T-helper 22 cell (primary cell): ENCODE measurements at places on chromosomes 12 and 14.
A peak's percentile ranks its signal among the peaks of the same experiment; 100 is the strongest.

GRCh38 chr14:22952418-22952817 lies 4.5 kb downstream of the HAUS4 start:
- no peak for DNase-seq

- no peak for DNase-seq
Observed at GRCh38 chr12:47807338-47807737, 12.4 kb downstream of the HDAC7 start.

GRCh38 chr12:129075460-129076208 lies 222.4 kb downstream of the GLT1D1 start:
- no peak for DNase-seq

GRCh38 chr12:63846238-63846967 lies 1.9 kb downstream of the SRGAP1 start:
- DNase-seq: no peak

DNA sequence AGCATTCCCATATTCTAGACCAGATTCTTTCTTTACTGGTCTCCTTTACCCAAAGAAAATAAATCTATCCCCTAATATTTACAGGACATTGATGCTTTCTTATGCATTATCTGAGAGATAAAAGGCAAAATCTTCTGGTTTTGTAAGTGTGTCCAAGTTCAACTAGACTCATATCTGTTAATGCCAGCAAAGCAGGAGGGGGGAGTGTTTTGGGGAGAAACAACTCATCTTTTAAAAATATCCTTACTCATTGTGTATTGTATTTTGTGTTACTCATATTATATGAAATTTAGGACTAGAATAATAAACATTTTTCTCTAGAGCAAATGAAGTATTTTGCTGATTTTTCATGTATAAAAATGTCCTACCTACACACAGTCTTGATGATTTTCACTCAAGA lies 54.8 kb downstream of the SAMD4A start:
- DNase-seq: no peak

- DNase-seq: no peak
Observed at GRCh38 chr12:25404955-25405354, 148.1 kb downstream of the LMNTD1 start.

GRCh38 chr12:57603815-57604453 lies 690 bp upstream of the DTX3 start:
- DNase-seq: no peak

GRCh38 chr14:38391334-38391733 lies 135.4 kb upstream of the CLEC14A start:
- no peak for DNase-seq

GRCh38 chr12:80769553-80770140 lies 52.9 kb downstream of the MYF5 start:
- no peak for DNase-seq

DNA sequence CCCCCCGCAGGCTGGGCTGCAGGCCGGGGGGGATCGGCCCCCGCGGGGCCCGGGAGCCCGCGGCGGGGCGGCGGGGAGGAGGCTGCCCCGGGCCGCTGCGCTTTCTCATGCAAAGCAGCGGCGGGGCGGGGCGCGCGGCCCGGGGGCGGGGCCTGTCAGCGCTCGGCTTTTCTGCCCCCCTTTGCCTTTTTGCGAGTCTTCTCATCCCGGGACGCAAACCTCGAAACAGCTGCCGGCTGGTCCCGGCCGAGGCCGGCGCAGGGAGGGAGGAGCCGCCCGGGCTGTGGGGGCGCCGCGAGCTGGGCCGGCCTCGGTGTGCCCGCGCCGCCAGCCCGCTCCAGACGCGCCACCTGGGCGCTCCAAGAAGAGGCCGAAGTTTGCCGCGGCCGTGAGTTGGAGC lies at the start of gene FZD10:
Gene FZD10, plus strand, starts transcription at position 198 of the 400 bp plus-strand sequence. CDS start 479 bp downstream, outside the sequence.
- no peak for DNase-seq

- no peak for DNase-seq
Observed at GRCh38 chr14:32075672-32076277, 1.3 kb upstream of the ARHGAP5 start.

GRCh38 chr12:107385509-107385908 lies 292.2 kb upstream of the CRY1 start:
- no peak for DNase-seq

DNA sequence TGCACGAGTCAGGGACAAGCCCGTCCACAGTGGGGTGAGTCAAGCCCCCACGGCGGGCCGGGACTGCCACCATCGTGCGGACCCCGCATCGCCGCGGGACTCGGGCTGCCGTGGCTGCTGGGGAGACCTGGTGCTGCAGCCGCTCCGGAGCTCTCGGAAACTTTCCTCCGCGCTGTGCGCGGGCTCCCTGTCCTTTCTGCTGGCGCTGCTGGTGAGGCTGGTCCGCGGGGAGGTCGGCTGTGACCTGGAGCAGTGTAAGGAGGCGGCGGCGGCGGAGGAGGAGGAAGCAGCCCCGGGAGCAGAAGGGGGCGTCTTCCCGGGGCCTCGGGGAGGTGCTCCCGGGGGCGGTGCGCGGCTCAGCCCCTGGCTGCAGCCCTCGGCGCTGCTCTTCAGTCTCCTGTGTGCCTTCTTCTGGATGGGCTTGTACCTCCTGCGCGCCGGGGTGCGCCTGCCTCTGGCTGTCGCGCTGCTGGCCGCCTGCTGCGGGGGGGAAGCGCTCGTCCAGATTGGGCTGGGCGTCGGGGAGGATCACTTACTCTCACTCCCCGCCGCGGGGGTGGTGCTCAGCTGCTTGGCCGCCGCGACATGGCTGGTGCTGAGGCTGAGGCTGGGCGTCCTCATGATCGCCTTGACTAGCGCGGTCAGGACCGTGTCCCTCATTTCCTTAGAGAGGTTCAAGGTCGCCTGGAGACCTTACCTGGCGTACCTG lies 1.1 kb downstream of the PDE3A start:
- no peak for DNase-seq

- no peak for DNase-seq
Observed at GRCh38 chr14:100989924-100990323, 86.4 kb upstream of the RTL1 start.

DNA sequence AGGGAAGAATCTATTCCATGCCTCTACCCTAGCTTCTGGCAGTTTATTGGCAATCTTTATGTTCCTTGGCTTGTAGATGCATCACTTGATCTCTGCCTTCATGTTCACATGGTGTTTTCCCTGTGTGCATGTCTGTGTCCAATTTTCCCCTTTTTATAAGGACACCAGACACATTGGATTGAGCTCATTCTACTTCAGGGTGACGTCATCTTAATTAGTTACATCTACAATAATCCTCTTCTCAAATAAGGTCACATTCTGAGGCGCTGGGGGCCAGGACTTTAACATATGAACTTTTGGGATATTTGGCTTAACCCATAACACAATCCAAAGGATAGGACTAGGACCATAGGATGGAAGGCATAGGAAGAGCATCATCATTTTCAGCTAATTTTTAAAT lies 101.4 kb downstream of the KCNMB4 start:
- DNase-seq: no peak

GRCh38 chr14:95132760-95133159 lies 24.6 kb downstream of the DICER1 start:
- DNase-seq: no peak

- DNase-seq: no peak
Observed at GRCh38 chr14:59199614-59200013, 11.1 kb downstream of the DAAM1 start.

DNA sequence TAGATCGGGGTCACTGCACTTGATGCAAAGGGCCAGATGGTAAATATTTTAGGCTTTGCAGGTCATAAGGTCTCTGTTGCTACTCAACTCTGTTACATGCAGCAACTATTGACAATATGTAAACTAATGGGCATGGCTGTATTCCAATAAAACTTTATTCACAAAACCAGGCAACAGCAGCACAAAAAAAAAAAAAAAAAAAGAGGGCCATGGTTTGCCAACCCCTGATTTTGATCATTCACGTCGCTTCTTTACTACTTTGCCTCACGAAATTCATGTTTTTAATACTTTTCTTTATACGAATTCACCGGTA lies 152.9 kb downstream of the RBM19 start:
- DNase-seq: no peak

- DNase-seq: no peak
Observed at GRCh38 chr12:2640709-2641108, 154.1 kb upstream of the FKBP4 start.

GRCh38 chr12:92927436-92928281 lies 1.4 kb downstream of the EEA1 start:
- DNase-seq: no peak

DNA sequence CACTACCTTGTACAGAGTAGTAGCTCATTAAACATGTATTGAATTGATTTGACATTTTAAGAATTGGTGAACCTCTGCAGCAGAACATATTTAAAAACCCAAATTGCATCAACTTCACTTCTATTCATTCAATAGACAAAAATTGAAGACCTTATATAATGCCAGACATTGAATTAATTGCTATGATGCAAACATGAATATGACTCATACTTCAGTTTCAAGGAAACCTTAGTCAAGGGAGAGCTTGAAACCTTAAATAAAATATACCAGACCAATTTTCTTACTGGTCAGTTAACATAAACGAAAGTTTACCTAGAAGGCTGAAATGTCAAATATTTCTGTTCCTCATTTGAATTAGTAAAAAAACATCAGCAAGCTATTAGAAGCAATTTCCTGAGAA lies 5.0 kb upstream of the MGAT4C start:
- no peak for DNase-seq

DNA sequence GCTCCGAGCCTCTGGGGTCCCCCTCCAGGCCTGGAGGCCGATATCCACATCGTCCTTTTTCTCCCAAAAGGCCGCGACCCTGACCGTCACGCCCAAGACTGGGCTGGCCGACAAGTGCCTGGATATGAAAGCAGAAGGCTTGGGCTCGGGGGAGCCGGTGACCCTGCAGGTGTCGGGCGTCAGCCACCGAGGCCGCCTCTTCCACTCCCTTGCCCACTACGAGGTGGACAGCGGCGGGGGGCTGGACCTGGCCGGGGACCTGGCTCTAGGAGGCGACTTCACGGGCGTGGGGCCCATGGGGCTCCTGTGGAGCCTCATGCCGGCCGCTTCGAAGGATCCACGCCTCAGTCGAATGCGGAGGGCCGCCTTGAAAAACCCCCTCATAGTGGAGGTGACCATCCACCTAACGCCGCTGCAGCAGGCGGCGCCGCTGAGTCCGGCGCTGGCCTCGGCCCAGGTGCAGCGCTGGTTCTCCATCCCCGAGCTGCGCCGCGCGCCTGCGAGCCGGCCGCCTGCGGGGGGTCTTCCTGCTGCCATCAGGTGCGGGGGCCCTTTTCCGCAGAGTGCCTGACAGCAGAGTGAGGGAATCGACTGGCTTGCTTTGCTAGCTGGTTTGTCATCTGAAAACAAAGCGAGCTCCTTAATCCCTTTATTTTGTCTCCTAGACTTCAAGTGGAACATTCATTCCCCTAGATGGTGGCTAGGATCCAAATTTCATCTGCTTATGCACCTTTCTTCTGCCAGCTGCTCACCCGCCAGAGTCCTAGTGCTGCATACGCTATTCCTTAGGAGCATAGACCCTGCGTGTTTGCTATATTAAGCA lies 10.6 kb upstream of the DNAL1 start:
- no peak for DNase-seq

- DNase-seq: no peak
Observed at GRCh38 chr14:74292061-74292460, 10.7 kb downstream of the ABCD4 start.

GRCh38 chr12:128811806-128812205 lies 12.0 kb downstream of the SLC15A4 start:
- DNase-seq: no peak

DNA sequence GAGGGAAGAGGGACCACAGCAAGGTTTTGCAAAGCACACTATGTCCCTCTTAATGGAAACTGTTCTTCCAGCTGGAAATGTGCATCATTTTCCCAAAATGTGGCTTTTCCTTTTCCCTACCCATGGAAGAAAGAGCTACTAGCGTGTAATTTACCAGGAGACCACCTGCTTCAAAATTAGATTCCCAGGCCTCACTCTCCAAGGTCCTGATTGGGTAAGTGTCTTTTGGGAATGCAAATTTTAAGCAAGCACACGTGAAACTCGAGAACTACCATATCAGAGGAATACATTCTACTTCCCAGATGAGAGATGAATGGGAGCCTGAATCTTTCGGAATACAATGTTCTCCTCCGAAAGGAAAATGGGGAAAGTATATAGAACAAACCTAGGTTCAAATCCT lies 201.6 kb upstream of the NOS1 start:
- DNase-seq: no peak

GRCh38 chr14:104795781-104796686 lies 486 bp upstream of the AKT1 start:
- peak; percentile 40 for DNase-seq

- no peak for DNase-seq
Observed at GRCh38 chr14:46306267-46306666, 345.3 kb downstream of the RPL10L start.

DNA sequence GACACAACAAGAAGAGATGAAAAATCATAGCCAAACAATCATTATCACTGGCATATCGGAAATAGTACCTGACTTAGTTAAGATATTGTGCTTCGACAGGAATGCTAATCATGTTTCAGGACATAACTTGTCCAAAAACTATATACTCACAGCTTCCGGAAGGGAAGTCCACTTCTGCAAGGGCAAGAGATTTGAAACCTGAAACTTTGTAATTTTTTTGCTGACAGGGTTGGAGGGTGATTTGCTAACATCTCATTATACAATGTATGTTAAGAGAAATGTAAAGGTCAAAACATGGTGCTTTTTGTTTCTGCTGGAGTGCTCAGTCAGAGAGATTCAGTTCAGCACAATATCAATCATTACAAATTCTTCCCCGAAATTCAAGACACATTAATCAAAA lies 200.3 kb downstream of the CNTN1 start:
- no peak for DNase-seq

GRCh38 chr14:31884776-31885379 lies 192.2 kb upstream of the ARHGAP5 start:
- DNase-seq: no peak

DNA sequence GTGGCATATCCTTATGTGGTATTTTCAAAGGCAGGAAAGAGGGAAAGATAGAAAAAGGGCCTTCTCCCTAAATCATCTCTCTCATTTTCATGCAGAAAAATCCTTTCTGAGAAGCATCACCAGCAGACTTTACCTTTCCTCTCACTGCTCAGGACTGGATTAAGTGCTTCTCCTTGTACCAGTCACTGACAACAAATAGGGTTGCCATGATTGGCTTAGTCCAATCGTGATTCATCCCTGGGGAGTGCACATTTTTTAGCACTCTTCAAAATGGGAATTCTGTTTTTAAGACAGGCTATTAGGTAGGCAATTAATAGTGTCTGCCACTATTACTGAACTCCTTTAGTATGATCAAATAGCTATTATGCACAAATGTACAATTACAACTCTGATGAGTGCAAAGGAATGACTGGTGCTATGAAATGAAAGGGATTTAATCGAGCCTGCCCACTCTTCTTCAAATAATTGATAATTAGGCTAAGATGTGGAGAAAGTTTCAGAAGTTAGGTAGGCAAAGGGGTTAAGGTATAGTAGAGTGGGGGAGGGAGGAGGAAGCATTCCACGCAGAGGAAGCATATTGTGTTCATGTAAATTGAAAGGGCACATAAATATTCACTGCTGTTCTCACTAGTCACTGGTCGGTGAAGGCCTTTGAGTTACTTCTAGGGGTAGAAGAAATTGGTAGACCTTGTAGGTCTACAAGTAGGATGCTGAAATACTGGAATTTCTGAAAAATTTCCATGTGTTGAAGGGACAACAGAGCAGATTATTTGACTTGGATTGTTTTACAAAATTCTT lies 84.0 kb downstream of the MSRB3 start:
- DNase-seq: no peak

GRCh38 chr12:1977109-1977508 lies 27.1 kb downstream of the DCP1B start:
- no peak for DNase-seq

GRCh38 chr12:19462406-19462805 lies 23.1 kb downstream of the AEBP2 start:
- DNase-seq: no peak
